Frontal cortex (tissue), 4 donors: ENCODE measurements at places on chromosomes 12 and 14.

DNA sequence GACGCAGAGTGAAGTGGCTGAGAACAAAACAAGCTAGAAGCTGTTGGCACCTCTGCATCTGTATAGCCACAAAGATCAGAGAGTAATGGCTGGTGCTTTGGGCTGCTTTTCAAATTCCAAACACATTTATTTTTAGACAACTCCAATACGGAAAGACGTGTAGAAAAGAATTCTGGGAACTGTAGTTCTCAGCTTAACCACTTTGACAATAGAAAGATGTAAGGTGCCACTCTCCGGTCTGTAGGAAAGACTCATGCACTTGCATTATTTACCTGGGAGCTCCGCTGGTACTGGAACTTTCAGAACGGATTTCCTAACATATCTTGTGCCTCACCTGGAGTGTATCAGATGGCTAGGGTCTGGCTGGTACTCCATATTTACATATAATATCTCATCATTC lies 1.8 kb upstream of the OR4K2 start:
- no peak for DNase-seq

- no peak for DNase-seq
These were observed 51.4 kb downstream of the BDKRB1 start for GRCh38 chr14:96307434-96307833.

- DNase-seq = no peak
These were observed 146.1 kb upstream of the NCOR2 start for GRCh38 chr12:124713436-124714082.

GRCh38 chr12:47885012-47885501 lies 19.7 kb downstream of the VDR start:
- DNase-seq = no peak

GRCh38 chr14:22475381-22475780 lies 113.6 kb downstream of the DAD1 start:
- no peak for DNase-seq

DNA sequence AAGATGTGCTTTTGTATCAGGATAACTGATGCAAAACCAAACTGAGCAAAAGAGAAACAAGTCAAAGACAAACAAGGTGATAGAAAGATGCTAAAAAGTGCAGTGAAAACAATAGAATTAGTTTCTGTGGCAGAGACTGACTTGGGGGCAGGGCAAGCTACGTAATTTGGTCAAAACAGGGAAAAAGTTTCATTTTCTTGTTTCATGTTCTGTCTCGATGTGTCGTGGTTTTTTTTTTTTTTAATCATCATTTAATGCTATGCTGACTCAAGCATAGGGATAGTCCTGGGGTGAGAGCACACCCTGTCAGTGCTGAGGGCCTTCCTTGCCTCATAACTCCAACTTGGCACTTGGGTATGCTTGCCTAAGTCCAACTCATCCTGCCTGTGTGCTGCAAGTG lies 144.1 kb upstream of the PTPRQ start:
- DNase-seq = no peak

- DNase-seq = no peak
These were observed 2.2 kb upstream of the TMEM19 start for GRCh38 chr12:71683633-71684032.

DNA sequence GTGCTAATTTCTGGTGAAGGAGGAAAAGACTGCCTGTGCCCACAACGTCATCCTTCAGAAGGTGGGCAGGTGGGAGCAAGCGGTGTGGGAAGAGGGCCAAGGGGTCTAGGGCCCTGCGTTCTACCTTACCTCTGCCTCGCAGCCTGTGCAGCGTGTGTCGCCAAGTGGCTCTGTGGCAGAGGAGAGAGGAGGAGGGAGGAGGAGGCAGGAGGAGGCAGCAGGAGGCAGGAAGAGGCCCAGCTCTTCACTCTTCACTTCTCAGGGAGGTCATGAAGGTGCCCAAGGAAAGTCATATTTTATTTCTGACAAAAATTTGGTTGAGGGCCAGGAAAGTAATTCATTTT lies 177.9 kb downstream of the MYRFL start:
- no peak for DNase-seq

- DNase-seq = no peak
These were observed 66.9 kb upstream of the ACTN1 start for GRCh38 chr14:69045857-69046475.

DNA sequence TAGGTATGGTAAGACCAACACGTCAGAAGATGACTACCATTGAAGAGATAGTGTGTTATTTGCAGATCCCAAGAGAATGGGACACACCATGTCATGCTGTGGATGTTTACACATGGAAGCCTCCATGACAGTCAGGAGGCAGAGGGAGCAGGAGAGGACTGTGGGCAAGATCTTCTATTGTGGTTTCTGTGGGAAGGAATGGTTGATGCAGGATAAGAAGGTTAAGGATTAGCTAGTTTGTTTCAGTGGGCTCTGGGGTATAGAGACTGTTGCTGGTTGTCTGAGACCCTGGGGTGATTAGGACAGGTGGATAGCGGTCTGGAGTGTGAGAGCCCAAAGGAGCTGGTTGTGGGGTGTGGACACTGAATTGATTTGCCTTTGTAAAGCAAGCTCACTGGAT lies 23.3 kb downstream of the TAS2R7 start:
- DNase-seq = no peak

GRCh38 chr12:63305901-63306875 lies 155.2 kb upstream of the AVPR1A start:
- no peak for DNase-seq

GRCh38 chr14:49058511-49058910 lies 527.7 kb downstream of the RPS29 start:
- DNase-seq = no peak

- DNase-seq = no peak
These were observed 67.5 kb downstream of the GALNT16 start for GRCh38 chr14:69327507-69327906.

- no peak for DNase-seq
These were observed 20.2 kb downstream of the RERG start for GRCh38 chr12:15201056-15201455.

- no peak for DNase-seq
These were observed 1.1 kb upstream of the MBD6 start for GRCh38 chr12:57521525-57522010.

GRCh38 chr14:75711796-75712211 lies 50.8 kb downstream of the TTLL5 start:
- DNase-seq = peak; percentile 43

DNA sequence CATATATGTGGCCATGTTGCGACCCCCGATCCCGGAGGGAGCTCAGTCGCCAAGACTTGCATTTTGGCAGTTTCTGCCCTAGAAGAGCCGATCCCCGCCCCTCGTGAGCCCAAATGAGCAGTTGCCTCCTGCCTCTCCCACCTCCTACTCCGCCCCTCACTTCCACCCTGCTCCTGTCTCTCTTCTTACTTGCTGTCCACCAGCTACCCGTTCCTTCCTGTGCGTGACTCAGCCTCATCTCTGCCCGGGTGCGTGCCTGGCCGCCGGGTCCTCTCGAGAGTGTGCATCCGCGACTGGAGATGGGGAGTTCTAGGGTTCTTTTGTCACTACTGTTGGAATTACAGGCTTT lies 585 bp downstream of the GPATCH2L start:
- no peak for DNase-seq

DNA sequence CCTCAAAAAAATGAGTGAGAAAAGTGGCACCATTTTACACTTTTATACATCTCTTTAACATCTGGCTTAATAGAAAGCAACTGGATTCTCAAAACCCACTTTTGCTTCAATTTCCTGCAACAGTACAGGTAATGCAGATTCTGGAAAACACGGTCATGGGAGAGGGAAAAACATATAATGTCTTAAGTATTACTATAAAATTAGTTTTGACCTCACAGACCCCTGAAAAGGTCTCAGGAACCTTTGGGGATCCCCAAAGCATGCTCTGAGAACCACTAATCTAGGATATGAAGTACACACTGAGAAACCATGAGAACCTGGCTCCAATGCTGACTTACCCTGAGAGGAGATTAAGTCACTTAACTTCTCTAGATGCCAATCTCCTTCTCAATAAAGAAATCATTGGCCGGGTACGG lies 64.7 kb downstream of the PPP2R5E start:
- DNase-seq = no peak

DNA sequence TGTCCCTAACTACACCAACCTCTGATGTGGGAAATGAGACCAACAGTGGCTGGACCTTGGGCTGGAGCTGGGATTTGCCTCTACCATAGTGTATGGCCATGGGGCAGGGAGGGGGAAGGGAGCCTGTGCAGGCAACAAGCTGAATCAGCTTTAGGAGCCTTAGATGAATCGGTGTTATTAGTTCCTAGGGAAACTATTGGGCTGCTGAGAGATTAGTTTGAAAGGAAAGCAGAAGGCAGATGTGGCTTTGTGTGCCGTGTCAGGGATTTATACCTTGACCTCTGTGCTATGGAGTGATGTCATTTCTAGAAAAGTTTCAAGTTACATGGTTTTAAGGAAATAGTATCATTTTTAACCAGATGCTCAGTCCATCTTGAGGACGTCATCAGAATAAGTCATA lies 19.5 kb upstream of the GAS2L3 start:
- DNase-seq = no peak

GRCh38 chr14:102492531-102492910 lies 17.1 kb downstream of the ANKRD9 start:
- DNase-seq = no peak

DNA sequence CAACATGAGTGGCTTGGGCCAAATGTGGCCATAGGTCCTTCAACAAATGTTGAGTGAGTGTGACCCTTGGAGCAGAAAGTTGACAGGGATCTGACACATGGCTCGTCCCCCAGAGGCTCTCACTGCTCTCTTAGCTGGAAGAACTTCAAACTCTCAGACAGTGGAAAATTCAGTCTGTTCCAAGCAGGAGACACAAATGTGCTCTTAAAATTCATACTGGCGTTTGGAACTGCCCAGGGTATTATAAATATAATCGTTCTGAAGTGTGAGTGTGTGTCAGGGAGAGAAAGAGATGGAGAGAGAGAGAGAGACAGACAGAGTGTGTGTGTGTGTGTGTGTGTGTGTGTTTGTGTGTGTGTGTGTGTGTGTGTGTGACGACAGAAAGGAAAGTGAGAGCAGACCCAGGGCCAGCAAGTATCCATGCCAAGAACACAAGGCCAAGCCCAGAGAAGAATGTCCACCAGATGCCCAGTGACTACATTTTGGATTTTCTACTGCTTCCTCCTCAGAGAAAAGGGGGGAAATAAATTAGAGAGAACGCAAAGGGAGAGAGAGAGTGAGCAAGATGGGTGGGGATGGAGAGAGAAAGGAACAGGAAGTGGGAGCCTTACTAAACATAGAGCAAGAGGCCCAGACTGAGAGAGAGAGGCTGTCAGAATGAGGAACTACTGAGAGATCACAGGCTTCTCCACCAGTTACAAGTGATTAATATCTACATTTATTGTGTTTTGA lies 193.6 kb upstream of the NUDT4 start:
- DNase-seq = peak; percentile 18

- DNase-seq = no peak
These were observed 848.6 kb upstream of the LRFN5 start for GRCh38 chr14:40758076-40758475.

- no peak for DNase-seq
These were observed 9.1 kb downstream of the BTBD7 start for GRCh38 chr14:93323600-93324174.

DNA sequence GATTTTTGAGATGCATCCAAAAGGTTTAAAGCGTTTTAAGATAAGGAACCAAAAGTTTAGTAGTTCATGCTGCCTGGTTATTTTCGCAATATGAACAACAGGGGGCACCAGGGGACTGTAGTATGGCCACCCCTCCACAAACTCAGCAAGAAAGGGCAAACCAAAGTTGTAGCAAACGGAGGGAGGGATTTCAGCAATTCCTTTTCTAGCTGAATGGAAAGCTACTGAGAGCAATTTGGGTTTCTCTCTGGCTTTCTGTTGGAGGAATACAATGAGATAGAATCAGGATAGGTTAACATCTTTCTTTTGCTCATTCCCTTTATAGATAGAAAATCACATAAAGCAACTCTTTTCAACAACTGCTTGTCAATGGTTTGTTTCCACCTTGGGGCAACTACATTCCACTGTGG lies 62.5 kb downstream of the DRAM1 start:
- peak; percentile 14 for DNase-seq

DNA sequence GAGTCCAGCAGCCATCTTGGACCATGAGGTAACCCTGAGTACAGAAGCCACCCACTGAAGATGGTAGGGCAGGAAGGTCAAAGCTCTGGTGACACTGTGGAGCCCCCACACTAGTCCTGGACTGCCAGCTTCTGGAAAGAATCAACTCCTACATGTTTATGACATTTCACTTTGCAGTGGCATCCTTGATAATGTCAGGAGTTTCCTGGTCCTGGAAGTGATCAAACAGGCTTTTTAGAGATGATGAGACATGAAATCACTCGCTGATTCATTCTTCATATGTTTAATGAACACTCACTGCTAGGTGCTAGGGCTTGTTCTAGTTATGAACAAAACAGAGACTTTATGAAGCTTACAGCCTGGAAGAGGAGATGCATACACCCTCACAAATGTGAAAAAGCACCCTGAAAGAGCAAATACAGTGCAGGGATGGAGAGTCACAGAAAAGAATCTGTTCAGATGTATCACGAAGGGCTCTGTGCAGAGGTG lies 15.8 kb upstream of the HNF1A start:
- no peak for DNase-seq

DNA sequence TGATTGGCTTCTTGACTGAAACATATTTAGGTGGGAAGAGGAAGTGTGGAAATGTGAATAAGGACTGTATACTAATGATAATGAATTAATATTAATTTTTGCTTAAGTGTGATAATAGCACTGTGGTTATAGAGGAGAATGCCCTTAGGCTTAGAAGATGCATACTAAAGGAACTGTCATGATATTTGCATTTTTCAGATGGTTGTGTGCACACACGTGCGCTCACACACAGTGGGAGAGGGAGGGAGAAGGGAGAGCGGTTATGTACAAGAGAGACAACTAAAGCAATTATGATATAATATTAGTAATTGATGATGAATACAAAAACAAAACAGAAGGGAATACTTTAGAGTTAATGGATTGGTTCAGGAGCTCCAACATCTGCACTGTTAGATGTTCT lies 54.2 kb downstream of the RCOR1 start:
- no peak for DNase-seq

GRCh38 chr12:103632554-103633216 lies 45.6 kb downstream of the STAB2 start:
- no peak for DNase-seq
